ENCODE measurements at places on chromosomes 6 and 20.
A peak's percentile ranks its signal among the peaks of the same experiment; 100 is the strongest.

DNA sequence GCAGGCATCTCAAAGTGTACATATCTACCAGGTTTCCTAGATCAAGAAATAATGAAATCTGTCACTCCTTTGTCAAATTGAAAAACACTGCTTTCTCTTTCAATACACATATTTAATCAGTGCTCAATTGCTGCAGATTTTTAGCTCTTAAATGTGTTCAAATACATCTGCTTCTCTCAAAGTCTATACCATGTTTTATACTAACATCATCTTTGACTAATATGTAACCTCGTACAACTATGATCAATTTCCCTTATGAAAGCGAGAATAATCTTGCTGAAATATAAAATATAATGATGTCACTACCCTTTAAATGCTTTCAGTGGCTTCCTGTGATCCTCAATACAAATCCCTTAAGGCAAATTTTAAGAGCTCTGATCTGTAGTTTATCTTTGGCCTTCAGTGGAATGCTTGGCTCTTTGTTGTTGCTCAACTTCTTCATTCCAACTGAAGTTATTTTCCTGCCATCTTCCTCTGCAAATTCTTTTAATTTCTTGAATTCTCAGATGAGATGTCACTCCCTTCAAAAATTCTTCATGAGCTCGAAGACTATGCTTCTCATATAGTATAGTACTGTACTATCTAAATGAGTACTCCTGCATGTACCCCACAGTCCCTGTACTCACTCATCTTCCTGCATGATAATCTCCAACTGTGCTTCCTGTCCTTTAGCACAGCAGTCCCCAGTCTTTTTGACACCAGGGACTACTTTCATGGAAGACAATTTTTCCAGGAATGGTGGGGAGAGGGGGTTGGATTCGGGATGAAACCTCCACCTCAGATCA lies 545.1 kb upstream of the GJE1 start:
- DNase-seq: no peak

DNA sequence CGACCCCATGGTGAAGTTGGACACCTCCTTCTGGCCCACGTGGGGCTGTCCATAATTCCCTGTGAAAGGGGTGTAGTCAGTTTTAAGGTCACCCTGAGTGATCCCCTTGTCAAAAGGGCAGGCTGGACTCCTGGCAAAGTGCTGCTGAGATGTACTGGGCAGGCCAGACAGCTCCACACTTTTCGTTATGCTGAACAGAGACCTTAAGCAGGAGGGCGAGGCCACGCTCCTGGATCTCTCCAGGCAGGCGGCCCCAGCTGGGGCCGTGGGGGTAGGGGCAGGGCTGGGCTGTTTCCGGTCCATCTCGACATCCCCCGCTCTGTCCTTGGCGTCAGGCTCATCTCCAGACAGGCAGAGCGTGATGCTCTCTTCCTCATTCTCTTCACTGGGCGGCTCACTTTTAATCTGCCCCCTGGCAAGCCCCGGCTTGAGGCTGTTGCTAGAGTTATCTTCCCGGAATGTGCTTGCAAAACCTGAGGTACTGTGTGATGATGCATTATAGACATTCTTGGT lies 56.7 kb downstream of the GJA10 start:
- no peak for DNase-seq

GRCh38 chr6:119061215-119061614 lies 17.2 kb downstream of the FAM184A start:
- no peak for DNase-seq

DNA sequence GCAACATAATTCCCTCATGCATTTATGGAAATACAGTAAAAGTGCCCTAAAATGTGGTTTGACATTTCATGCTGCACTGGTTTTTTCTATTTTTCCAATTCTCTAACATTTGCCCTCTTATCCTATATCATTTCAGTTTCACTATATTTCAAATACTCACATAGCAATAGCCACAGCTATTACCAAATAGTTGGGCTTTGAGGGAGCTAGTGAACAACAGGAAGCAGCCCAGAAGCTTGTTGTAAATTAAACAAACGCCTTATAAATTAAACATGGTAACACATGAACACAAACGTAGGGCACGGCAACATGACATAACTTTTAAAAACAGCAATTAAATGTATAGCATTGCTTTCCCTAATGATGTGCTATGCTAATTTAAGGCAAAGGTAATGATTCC lies 469.0 kb downstream of the CDC5L start:
- DNase-seq: no peak

DNA sequence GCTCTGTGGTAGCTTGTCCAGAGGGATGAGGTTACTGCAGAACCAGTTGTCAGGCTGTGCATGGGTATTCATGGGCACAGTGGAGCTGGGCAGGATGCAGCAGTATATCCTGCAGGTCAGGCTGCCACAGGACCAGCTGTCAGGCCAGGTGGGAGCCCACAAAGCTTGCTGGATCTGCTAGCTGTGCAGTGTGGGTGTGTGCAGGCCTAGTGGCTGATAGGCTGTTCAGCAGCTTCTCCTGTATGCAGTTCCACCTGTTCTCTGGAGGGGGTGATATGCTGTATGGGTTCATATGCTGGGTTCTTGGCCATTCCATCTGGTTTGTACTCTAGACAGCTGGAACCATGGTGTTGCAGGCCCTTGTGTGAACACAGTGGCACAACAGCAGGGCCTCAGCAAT lies 40.6 kb upstream of the TPD52L1 start:
- no peak for DNase-seq

DNA sequence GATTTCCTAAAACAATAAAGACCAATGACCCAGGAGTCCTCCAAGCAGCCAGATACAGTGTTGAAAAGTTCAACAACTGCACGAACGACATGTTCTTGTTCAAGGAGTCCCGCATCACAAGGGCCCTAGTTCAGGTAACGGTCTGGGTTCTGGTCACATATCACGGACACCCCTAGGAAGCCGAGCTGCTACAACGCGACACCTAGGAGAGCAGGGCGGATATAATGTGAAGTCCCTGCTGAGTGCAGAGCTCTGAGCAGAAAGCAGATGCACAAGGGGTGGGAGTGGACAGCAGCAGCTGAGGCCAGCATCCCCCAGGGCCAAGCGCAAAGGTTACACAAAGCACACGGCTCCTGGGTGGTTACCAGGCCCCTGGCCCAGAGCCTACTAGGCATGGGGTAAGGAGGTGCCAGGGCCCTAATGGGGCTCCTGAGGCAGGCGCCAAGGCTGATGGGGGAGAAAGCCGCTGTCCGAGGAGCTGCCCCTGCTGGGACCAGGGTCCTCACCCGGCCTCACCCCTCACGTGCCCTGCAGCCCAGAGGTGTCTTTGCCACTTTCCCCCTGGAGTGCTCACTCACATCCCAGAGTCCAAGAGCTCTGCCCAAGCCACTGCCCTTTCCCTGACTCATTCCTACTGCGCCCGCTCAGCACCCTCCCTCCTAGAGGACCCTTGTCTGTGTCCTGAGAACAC lies 8.4 kb downstream of the CST7 start:
- DNase-seq: no peak

DNA sequence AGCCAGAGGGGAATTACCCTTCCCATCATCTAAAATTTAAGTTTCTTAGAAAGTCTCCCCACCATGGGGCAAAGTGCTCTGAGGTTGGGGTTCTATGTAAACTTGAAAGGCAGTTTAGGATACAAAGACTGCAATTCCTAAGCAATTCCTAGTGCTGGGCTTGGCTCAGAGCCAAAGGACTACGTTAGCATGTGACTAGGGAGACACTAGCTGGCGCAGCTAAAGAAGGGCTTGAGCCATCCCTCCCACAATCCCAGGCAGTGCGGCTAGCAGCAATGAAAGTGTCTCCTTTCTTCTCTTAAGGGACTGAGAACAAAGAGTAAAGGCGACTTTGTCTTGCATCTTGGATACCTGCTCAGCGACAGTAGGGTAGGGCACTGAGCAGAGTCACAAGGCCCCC lies 306.6 kb upstream of the FKBP1C start:
- no peak for DNase-seq

DNA sequence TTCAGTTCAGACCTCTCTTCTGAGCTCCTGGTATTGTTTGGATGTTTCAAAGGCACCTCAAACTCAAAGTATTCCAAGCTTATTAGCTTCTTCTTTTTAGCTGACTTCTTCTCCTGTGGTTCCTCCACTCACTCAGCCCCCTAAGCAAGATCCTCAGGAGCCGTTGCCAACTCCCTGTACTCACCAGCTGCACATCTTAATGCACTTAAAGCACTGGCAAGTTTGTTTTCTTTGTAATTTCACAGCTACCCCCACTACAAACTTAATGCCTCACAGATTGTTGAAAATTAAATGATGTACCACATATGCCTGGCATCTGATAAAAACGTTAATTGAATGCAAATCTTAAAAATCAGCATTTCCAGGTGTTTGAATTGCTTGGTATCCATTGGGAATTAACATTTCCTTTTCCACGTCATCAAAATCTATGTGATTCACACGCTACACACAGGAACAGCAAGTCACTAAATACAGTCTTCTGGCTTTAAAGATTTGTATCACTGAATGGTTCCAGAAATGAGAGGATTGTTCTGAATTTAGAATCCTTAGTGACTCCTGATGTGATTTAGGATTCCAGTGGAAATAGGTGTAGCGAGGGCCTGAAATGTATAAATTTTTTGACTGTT lies 24.5 kb downstream of the CALHM6 start:
- DNase-seq: no peak

GRCh38 chr20:51131811-51132210 lies 108.9 kb upstream of the KCNG1 start:
- DNase-seq: no peak

DNA sequence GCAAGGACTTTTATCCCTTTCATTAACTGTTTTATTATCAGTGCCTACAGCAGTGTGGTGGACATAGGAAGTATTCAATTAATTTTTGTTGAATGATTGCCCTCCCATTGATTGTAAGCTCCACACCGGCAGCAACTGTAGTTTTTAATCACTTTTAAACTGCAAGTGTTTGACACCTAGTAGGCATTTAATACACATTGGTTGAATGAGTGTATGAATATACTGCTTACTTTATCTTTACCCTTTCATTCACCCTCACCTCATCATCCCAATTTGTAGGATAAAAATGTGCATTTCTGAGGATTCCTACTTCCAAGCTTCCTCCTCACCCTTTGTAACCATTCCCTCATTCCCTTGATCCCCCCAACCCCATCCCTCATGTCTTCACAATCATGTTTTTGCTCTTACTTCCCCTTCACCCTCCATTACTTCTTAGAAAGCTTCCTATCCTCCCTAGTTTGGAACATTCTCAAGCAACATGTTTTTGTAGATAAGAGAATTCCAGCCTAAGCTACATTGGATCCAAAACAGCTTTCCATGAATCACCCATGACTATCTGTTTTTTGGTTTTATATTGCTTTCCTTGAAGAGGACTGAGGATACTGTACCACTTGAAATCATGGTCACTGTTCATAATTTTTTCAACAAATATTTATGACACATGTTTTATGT lies 955 bp upstream of the SLC26A8 start:
- no peak for DNase-seq

GRCh38 chr6:117280922-117281321 lies 15.6 kb downstream of the VGLL2 start:
- no peak for DNase-seq

DNA sequence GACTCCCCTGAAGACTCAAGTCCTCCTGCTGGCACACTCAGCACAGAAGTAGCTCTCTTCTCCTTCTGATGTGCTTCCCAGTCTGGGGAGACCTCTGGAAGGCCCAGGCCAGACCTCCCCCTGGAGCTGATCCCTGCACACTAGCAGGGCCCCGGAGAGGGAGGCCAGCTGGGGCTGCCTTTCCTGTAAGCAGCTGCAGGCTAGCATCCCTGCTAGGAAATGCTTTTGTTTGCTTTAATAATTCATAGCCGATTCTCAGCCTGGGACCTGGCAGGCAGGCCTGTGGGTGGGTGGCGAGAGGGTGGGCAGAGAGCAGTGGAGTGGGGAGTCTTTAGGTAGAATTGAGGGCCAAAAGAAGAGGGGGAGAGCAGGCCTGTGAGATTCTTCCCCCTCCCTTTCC lies 5.2 kb downstream of the EBF4 start:
- DNase-seq: no peak

GRCh38 chr6:142361779-142362750 lies 60.3 kb downstream of the ADGRG6 start:
- DNase-seq: no peak

GRCh38 chr20:16729080-16729479 lies 746 bp upstream of the SNRPB2 start:
- DNase-seq: no peak

DNA sequence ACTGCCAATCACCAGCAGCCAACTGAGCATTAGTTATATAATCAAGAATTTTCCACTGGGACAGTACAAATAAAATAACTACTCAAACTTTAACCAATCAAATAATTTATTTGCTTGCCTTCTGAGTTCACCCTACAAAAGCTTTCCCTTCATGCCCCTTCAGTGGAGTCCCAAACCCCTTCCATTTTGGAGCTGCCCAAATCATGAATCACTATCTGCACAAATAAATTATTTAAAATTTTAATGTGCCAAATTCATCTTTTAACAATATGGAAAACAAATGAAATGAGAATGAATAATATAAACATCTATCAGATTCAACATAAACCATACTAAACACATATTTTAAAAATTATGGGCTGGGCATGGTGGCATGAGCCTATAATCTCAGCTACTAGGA lies 85.9 kb downstream of the KIF13A start:
- no peak for DNase-seq

DNA sequence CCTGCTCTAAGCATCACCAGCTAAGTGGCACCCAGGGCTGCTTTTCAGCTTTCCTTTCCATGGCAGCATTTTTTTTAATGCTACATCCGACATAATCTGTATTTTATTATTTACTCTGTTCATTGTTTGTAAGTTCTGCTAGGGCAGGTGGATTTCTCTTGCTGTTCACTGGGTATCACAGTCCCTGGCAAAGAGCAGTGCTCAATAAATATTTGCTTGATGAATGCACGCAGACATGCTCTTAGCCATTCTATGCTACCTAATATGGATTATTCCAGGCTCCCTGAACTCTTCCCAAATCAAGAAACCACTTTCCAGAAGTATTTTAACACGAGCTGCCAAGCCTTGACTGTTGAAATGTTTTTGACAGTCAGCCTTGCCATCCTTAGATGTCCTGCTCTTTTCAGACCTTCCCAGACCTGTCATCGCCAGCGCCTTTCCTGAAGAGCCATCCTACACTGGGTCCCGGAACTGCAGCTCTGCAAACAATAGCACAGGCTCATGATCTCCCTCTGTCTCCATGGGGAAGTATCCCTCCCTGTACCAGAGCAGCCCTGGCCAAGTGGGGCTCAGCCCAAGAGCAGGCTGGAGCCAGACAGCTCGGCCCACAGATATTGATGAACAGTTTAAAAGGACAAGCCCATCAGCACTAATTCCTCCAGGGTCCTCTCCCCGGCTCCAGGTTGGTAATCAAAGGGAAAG lies 136.5 kb upstream of the CDH4 start:
- DNase-seq: peak; percentile 83

All from NCI-H2029 (cell line).